ENCODE measurements at places on chromosomes 12 and 14.

- no peak for DNase-seq
These were observed 139.5 kb downstream of the DAD1 start for GRCh38 chr14:22449600-22449905.

- no peak for DNase-seq
These were observed 7.5 kb downstream of the ATP6V1D start for GRCh38 chr14:67352055-67352454.

GRCh38 chr12:108649669-108650068 is 16.0 kb upstream of the SELPLG start:
- DNase-seq: no peak

GRCh38 chr14:68768316-68768715 is 24.6 kb downstream of the ZFP36L1 start:
- no peak for DNase-seq

GRCh38 chr12:89756194-89756584 is 47.6 kb upstream of the ATP2B1 start:
- no peak for DNase-seq

DNA sequence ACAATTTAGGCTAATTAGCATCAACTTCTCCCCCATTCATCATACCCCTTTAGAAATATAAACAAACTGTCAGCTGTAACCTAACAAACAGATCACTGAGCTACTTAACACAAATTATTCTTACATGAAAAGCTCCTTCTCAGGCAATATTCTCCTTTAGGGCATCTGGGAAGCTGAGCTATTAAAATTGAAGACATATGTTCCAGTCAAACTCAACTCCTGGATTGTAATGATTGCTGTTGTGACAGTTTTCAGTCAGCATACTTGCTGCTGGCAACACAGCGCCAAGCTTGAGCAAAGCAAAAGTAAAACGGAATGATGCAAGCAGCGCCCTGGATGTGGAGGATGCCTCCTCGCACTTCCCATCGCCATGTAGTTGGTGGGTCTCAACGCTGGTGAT is 82.4 kb downstream of the SLC25A21 start:
- DNase-seq: no peak

DNA sequence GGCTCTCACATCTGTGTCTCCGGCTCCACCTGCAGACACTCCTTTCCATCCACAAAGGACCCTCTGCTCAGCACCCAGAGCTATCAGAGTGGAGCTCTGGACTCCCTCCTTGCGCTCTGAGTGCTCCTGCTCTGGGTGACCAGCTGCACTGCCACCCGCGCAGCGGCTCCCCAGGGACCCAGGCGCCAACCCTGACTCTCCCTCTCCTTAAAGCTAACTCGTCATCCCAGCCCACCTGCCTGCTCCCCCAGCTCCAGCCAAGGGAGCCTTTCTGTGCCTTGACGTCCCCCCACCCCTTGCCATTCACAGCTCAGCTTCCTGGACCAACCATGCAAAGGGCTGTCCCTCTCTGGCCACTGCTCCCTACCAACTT is 99.0 kb downstream of the SETD3 start:
- no peak for DNase-seq
